ENCODE measurements at places on chromosomes 3 and 15.

DNA sequence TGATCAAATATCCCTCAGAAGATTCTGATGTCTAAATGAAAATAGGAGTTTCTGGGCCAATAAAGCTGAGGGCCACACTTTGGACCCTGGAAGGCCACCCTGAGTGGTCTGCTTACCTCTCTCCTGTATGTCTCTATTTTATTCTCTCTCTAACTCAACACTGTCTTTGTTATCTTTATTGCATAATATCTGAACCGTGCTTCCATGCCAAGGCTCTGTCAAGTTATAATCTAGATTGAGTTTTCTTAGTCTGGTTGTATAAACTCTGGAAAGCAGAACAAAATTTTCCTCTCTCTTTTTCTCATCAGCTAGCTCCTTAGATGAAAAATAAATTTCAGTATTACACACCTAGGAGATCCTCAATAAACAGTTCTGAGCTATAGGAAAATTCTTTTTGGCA is 36.2 kb upstream of the ACTL6A start:
- peaks cover 8% of the 10 kb centered on the region for H3K4me1 ChIP-seq
- no peak for DNase-seq
- H3K4me3 ChIP-seq, result no peak overlapping the region

- no peaks in the 10 kb centered on the region for H3K4me1 ChIP-seq
- peaks cover 40% of the 10 kb centered on the region for H3K36me3 ChIP-seq
- DNase-seq, result no peak
- no peak overlapping the region for H3K27ac ChIP-seq
Measured at GRCh38 chr15:63299943-63300575, 22.7 kb downstream of the APH1B start.

GRCh38 chr3:72748659-72749058 is 99.6 kb downstream of the SHQ1 start:
- no peaks in the 10 kb centered on the region for H3K36me3 ChIP-seq
- no peak for DNase-seq
- no peak overlapping the region for H3K27ac ChIP-seq
- no peaks in the 10 kb centered on the region for H3K4me1 ChIP-seq
- no peaks in the 10 kb centered on the region for H3K27me3 ChIP-seq

DNA sequence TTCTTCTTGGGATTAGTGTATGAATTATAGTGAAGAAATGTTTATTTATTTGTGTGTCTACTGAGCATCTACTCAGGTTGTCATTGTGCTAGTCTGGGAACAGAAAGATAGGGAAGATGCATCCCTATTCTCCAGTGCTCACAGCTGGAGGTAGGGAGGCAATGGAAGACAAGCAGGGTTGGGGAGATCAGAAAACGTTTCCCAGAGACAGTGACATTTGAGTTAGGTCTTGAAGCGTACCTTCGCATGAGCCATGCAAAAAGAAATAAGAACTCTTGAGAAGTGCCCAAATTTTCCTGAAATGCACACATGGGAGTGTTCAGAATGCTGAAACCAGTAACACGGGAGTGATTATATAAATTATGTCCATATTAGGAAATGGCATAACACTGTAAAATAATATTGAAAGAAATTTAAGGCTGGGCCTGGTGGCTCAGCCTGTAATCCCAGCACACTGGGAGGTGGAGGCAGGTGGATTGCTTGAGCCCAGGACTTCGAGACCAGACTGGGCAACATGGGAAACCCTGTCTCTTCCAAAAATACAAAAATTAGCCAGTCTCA is 5.3 kb upstream of the CEMIP start:
- H3K4me3 ChIP-seq, result no peak overlapping the region
- H3K27me3 ChIP-seq, result peaks cover 3% of the 10 kb centered on the region
- H3K27ac ChIP-seq, result no peak overlapping the region
- H3K4me1 ChIP-seq, result peaks cover 4% of the 10 kb centered on the region
- H3K36me3 ChIP-seq, result no peaks in the 10 kb centered on the region
- DNase-seq, result no peak

DNA sequence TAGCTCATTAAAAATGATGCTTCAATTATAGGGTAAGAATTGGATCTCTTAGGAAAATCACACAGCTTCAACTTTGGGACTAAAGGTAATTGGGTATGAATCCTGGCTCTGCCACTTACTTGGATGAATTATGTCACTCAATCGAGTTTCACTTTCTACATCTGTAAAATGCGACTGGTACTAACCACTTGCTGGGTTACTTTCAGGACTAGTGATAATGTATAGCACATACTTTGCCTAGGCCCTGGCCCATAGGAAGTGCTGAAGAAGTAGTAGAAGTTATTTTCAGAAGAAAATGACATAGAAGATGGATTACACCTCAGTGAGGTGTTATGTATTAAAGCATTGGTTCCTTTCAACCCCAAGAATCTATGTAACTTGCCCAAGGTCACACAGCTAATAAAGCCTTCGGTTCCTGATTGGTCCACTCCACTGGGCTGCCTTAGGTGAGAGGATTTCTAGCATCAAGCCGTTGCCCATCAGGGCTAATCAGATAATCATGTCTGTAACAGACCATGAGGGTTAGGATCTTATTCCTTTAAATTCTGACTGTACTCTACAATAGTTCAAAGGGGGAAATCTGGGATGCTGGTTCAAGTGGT is 29.4 kb upstream of the AP4E1 start:
- no peak overlapping the region for H3K4me3 ChIP-seq
- H3K36me3 ChIP-seq, result no peaks in the 10 kb centered on the region
- DNase-seq, result no peak
- H3K27me3 ChIP-seq, result no peaks in the 10 kb centered on the region
- peaks cover 5% of the 10 kb centered on the region for H3K4me1 ChIP-seq

DNA sequence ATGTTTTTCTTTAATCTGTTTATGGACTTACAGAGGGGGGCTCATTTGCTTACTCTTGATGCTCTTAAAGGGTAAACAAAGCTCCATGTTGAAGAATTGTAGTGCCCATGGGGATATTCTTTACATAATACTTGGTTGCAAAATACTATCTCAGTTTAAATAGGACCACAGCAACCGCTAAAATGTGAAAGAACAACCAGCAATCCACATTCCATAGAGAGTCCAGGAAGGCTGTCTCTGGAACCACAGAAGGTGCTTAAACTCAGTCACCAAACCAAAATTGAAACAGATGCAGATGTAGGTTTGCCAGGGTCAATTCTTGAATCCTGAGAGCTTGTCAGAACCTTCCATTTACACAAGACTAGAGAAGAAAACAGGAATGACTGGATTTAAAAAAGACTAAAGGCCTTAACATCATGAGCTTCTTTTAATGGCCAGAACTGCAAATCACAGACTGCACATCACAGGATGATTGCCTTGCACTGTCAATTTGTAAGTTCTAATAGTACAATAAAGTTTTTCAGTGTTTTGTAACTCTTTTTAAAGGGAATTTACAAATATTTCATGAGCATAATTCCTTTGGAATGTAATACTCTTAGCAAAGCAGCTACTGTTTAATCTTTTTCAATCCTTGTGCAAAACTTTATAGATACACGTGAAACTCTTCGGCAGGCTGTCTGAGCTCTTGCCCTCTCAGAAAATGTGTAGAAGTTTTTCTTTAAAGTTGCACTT is 661.6 kb downstream of the SI start:
- no peaks in the 10 kb centered on the region for H3K4me1 ChIP-seq
- no peak overlapping the region for H3K4me3 ChIP-seq
- no peak overlapping the region for H3K27ac ChIP-seq
- H3K36me3 ChIP-seq, result no peaks in the 10 kb centered on the region
- no peaks in the 10 kb centered on the region for H3K27me3 ChIP-seq

GRCh38 chr3:183572935-183573334 is 17.4 kb upstream of the KLHL6 start:
- H3K36me3 ChIP-seq, result no peaks in the 10 kb centered on the region
- no peaks in the 10 kb centered on the region for H3K4me1 ChIP-seq
- H3K27ac ChIP-seq, result no peak overlapping the region
- no peak overlapping the region for H3K4me3 ChIP-seq
- no peak for DNase-seq

GRCh38 chr3:46926871-46927717 is 49.5 kb downstream of the CCDC12 start:
- H3K27ac ChIP-seq, result peak overlapping the region; percentile 95
- peaks cover 33% of the 10 kb centered on the region for H3K36me3 ChIP-seq
- no peak overlapping the region for H3K4me3 ChIP-seq
- peak; percentile 41 for DNase-seq
- peaks cover 78% of the 10 kb centered on the region for H3K4me1 ChIP-seq

DNA sequence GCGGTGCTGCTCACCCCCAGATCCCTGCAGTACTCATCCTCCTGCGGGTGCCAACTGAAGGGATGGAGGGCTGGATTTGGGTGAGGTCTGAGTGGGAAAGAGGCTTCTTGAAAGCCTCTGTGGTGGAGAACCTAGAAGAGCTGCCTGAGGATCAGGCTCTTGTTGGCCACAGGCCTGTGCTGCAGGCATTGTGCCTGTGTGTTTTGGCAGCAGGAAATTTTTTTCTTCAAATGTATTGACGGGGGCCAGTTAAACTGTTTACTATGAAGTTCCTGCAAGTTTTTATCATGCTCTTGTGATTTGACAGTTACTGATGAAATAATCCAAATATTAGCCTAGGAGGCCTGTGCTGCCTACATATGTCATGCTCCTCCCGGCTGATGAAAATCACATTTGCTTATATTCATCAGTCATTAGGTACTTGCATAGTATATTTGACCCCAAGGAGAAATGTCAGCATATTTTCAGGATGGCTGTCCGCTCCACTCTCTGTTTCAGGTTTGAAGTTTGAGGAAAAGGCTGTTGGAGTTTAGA is 103.1 kb downstream of the THSD4 start:
- H3K27ac ChIP-seq, result no peak overlapping the region
- no peak for DNase-seq
- no peaks in the 10 kb centered on the region for H3K36me3 ChIP-seq
- H3K4me3 ChIP-seq, result no peak overlapping the region
- no peaks in the 10 kb centered on the region for H3K27me3 ChIP-seq

GRCh38 chr15:40944510-40945296 is 8.6 kb upstream of the CHAC1 start:
- H3K4me3 ChIP-seq, result no peak overlapping the region
- no peaks in the 10 kb centered on the region for H3K36me3 ChIP-seq
- no peak for DNase-seq
- H3K4me1 ChIP-seq, result peaks cover 22% of the 10 kb centered on the region
- H3K27ac ChIP-seq, result no peak overlapping the region

GRCh38 chr3:136835813-136836510 is 17.0 kb downstream of the SLC35G2 start:
- no peaks in the 10 kb centered on the region for H3K36me3 ChIP-seq
- no peak for DNase-seq
- no peaks in the 10 kb centered on the region for H3K27me3 ChIP-seq

DNA sequence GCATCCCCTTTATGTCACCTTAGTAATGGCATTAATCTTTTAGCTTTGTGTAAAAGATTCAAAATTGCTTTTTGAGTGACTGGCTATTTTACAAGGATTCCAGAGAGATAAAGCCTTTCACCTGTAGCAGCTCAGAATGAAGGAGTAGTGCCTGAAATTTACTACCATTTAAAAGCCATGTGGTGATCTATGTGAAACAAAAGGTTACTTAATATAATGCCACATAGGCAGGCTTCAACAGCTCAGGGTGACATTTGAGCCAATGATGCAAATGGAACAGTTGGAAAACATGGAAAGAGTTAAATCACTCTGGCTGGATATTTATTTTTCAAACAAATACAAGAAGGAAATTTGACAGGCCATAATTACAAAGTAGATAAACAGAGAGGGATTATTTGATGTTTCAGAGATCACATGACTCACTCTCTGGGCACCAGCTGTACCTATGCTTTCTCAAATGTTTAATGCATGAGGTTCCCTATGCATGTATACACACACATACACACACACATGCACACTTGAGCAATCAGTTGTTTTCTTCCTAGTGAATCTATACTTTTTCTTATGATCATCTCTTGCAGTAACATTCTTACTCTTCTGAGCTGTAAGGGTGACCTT is 171.5 kb downstream of the ZMAT3 start:
- no peaks in the 10 kb centered on the region for H3K4me1 ChIP-seq
- no peak overlapping the region for H3K4me3 ChIP-seq
- no peak overlapping the region for H3K27ac ChIP-seq
- no peak for DNase-seq
- no peaks in the 10 kb centered on the region for H3K36me3 ChIP-seq
